ENCODE measurements at places on chromosomes 16 and 17. TPM values are rescaled to one million over a fixed set of nuclear protein-coding genes. Genes with fewer than 3 reads are reported as not detected.

GRCh38 chr17:72640415-72641165 is 451.9 kb downstream of the SLC39A11 start:
- DNase-seq, result no peak

GRCh38 chr16:25867041-25867440 is 175.3 kb downstream of the HS3ST4 start:
- no peak for DNase-seq

DNA sequence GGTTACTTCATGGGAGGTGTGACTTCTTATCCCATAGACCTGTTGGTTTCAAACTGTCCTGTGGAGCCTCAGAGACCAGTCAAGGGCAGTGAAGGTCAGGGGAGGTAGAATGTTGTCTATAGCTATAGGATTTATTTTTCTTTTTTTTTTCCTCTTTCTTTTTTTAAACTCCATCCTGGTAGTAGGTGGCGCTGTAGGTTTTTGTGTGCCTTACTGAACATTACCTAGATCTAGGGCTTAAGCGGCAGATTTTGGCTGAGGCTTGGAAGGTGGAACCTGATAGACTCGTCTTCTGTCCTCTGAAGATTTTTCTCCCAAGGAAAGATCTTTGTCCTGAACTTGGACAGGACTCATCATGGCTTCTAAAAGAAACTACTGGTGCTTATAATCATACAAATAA is 8.2 kb upstream of the LASP1NB start:
- DNase-seq, result no peak

- no peak for DNase-seq
These were observed 3.0 kb downstream of the SOX9 start for GRCh38 chr17:72123530-72124437.

DNA sequence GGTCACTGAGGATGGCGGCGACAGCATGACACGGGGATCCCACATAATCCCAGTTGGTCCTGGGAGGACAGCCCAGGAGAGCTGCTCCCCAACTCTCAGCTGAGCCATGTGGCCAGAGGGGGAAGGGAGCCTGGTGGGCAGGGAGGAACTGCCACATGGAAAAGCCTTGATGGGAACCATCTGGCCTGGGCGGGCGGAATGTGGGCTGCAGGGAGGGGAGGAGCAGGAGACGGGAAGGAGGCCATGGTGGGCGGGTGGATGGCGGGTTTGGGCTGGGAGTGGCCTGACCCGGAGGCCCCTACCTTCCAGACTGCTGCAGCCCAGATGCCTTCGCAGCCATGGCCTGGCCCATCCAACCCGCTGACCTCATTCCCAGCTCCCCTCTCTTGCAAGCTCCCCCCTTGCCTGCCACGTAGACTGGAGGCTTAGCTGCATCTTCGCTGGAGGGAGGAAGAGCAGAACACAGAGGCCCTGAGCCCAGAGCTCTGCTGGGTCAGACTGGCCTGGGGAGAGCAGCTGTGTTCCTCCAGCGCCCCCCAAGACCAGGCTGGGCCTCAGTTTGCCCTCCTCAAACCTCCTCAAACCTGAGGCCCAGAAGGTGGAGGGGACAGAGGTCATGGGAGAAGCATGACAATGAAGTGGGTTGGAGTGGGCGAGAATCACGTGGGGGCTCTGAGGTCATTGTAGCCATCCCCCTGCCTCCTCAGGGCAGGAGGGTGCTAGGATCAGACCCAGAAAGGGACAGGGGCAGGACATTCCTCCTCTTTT is 8.2 kb upstream of the COL1A1 start:
- DNase-seq, result no peak

- DNase-seq, result no peak
These were observed 765 bp downstream of the KRT19 start for GRCh38 chr17:41527063-41528023.

GRCh38 chr17:79993390-79994227 is 42.1 kb downstream of the TBC1D16 start:
- no peak for DNase-seq

DNA sequence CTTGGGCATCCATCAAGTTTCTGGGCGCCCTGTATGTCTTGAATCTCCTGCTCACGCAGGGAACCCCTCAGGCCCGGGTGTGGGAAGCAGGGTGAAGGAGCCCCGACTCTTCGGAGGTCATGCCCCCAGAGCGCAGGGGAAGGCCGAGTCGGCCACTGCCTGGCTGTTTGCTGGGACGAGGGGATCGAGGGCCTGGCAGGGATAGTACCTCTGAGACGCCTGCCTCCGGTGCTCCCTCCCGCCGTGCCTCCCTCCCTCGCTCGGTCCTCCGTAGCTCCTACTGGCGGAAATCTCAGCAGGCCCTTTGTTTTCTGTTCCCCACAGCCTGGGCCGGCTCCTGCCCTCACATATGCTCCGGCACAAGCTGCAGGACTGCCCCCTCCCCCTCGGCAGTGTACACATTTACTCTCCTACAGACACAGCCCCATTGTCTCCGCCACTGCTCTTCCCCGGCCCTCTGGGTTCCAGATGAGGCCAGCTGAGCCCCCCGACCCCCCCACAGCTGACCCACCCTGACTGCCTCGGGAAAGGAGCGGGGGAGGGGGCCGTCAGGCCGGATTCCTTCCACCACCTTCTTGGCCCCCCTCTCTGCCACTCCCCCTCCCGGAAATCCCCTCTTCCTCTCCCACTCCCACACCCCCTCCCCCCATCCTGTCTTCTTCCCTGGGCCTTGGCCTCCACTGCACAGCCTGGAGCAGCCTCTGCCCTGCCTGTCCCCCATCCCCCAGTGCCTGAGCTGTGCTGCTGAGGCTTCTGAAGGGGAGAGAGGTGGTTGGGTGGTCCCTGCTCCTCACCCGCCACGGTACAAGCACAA is 1.4 kb downstream of the TRAF4 start:
- DNase-seq, result no peak

DNA sequence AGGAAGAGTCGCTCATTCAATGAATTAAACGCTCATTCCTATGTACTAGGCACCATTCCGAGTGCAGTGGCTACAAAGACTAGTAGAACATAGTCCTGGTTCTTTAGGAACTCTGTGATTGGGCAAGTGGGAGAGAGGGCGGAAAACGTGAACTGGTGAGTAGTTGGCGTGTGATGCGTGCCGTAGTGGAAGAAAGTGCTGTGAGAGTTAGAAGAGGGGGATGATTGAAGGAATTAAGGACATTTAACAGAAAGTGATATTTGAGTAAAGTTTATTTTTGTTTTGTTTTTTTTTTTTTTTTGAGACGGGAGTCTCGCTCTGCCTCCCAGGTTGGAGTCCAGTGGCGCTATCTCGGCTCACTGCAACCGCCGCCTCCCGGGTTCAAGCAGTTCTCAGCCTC is 7.9 kb upstream of the SLFN14 start:
- DNase-seq, result no peak

The CES3 gene
- polyA plus RNA-seq, result 0.76 TPM

The TMEM106A gene
- 10.3 TPM for polyA plus RNA-seq

Data from GM12878 (cell line).